ENCODE measurements at places on chromosomes 1 and 21.

DNA sequence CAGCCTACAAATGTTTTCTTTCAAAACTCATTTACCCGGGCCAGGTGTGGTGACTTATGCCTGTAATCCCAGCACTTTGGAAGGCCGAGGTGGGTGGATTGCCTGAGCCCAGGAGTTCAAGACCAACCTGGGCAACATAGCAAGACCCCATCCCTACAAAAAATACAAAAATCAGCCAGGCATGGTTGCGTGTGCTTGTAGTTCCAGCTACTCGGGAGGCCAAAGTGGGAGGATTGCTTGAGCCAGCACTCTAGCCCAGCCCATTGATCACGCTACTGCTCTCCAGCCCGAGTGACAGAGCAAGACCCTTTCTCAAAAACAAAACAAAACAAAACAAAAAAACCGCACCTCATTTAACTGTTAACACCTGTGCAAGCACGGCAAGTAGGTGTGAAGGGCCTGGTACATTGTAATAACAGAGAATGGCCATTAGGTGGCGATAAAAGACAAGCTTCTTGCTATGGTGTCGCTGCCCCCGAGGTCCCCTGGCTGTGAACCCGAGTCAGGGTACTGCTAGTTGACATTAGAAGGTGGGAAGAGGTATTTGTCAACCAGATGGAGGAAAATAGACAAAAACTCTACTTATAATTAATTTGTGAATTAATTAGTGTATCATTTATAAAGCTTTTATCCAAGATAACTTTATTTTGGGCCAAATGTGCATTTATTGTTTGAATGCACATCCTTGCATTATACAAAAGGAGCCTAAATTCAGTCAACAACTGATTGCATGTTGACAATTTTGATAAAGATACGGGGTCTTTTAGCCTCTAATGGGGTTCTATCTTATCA is 66.5 kb downstream of the SH3BGR start:
- peak; percentile 43 for DNase-seq

- no peak for DNase-seq
Observed at GRCh38 chr21:28769683-28770082, 223.0 kb downstream of the LTN1 start.

DNA sequence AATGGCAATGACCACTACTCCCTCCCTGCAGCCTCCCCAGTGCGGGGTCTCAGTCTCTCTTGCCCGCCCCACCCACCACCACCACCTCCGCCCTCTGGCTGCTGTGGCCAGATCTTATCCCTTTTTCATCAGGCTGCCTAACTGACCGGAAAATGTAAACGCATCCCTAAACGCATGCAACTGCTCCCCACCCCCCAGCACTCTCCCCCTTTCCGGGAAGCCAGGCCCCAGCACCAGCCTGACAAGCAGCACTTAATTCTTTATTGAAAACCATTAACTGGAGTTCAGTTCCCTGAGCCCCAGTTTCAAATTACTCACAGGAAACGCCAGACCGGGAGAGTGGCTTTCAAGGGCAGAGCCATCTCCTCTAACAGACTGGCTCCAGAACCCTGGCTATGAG is 147.7 kb downstream of the DMRTA2 start:
- DNase-seq, result no peak

DNA sequence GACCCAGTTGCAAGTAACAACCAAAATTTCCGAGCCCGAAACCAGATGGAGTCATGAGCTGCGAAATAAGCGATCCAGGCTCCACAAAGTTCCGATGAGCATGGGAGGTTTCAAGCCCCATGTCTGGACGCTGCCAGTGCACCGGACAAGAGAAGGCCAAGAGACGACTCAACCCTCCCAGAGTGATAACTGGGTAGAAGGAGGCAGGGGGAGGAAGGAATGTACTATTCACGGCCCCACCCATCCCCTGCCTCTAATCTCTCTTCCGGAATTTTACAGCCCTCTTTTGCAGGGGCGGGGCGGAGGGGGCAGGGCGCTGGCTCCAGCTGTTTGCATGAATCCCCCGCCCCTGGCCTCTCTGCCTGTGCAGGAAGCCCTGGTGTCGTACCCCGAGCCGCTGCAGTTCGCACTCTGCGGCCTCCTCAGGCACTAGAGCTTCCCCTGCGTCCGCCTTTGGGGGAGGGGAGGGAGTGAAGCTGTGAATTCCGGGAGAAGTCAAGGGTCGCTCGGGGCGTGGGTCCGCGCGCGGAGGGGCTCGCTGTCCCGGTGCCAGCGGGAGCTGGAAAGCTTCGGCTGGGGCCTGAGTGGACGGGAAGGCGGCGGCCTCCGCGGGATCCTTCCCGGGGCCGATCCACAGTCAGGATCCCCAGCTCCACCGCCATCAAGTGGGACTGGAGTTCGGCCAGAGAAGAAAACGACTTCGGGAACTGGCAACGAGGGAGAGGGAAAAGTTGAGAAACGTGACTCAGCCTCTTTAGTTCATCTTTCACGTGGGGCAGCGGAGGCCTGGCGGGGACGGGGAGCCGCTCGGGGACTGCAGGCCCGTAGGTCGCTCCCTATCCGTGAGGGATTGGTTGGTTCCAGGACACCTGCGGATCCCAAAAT is 6.3 kb upstream of the PTP4A2 start:
- peak; percentile 84 for DNase-seq

DNA sequence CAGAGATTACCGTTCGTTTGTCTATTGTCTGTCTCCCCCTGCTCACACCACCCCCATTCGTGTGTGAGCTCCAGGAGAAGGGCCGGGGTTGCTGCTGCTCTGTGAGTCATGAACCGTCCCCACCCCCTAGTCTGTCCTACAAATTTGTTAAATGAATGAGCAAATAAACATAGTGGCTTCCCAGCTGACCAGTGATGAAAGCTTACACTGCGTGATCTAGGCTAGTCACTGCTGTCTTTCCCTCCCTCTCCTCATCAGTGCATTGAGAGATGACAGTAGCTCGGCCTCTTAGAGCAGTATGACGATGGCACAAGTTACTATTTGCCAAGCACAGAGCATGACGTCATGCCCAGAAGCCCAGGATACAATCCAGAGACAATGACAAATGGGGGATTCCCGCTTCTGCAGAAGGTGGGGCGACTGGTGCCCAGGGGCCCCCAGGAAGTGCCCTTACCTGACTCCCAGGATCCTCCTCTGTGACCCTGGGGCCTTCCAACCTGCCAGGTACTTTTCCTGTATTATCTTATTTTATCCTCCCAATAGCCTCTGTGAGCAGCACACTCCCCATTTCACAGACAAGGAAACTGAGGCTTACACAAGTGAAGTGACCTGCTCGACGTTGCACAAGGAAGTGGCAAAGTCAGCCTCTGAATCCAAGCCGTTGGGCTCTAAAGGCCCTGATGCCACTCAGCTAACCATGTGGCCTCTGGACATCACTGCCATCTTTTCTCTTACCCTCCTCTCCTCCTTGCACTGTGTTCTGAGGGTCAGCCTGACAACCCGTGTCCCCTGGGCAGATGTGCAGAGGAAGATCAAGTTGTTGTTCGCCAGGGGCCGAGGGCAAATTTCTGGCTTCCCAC is 8.6 kb upstream of the EPHA2 start:
- DNase-seq, result peak; percentile 87

- DNase-seq, result no peak
Observed at GRCh38 chr1:221241592-221241991, 362.3 kb downstream of the HLX start.

GRCh38 chr1:238186887-238187574 is 296.3 kb upstream of the ZP4 start:
- DNase-seq, result no peak

GRCh38 chr1:29478151-29478791 is 241.9 kb downstream of the PTPRU start:
- DNase-seq, result no peak

GRCh38 chr1:240100371-240100934 is 8.8 kb downstream of the FMN2 start:
- DNase-seq, result peak; percentile 39

- DNase-seq, result no peak
Observed at GRCh38 chr1:55314740-55315139, 99.6 kb upstream of the USP24 start.

GRCh38 chr1:163439471-163439870 is 117.7 kb downstream of the NUF2 start:
- DNase-seq, result no peak

- DNase-seq, result no peak
Observed at GRCh38 chr1:53130878-53131589, 11.4 kb downstream of the SLC1A7 start.
